ENCODE measurements at places on chromosomes 5 and 9.

- no peak for DNase-seq
Observed at GRCh38 chr5:54007827-54008777, 302.3 kb downstream of the ARL15 start.

- peak; percentile 45 for DNase-seq
Observed at GRCh38 chr5:102554728-102555127, 55.9 kb upstream of the SLCO6A1 start.

- no peak for DNase-seq
Observed at GRCh38 chr5:52452098-52452497, 335.6 kb upstream of the ITGA1 start.

DNA sequence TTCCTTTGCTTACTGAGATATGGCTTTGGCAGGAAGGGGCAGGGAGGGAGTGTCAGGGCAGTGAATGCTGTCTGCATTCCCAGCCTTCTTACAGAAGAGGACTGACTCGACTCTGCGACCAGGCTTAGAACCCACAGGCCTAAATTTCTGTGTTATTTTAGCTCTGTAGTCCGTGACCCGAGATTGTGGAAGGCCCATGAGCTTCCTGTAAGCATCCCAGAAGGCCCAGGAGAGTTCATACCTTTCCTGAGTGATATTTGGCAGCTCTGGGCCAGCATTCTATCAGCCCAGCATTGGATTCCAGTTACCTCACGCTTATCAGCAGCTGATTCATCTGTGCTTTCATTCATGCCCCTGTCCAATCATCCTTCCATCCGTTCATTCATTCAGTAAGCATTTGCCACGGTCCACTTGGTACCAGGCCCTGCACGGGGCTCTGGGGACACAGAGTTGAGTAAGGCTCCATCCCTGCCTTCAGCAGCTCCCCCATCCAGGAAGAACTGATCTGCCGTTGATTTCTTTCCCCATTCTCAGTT, 28.2 kb upstream of the RPL26L1 start:
- DNase-seq = no peak
